EH (cell line): ENCODE measurements at places on chromosomes 6 and 20.

DNA sequence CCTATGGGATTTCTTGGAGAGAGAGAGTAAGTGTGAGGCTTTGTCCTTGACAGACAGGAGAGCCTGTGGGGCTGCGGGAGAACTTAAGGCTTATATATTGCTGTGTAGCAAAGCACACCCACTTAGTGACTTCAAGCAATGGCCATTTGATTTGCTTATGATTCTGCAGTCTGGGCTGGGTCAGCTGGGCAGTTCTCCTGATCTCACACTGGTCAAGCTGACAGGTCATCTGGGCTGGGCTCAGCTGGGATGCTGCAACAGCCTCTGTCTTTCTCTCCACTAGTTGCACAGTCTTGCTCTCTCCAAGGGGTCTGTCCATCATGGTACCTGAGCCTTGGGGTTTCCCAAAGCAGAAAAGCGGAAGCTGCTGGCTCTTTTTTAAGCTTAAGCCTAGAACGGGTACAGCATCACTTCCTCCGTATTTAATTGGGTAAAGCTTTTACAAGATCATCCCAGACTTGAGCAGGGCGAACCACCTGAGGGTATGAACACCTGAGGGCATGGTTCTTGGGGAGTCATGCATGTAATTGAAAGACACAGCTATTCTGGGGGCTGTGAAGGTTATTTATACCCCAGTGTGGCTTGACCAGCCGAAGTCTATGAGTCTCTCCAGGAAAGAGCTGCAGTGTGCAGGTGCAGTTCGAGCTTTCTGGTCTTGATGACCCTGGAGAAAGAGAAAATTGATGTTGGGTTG is 13.3 kb upstream of the GGTLC1 start:
- no peak for DNase-seq

DNA sequence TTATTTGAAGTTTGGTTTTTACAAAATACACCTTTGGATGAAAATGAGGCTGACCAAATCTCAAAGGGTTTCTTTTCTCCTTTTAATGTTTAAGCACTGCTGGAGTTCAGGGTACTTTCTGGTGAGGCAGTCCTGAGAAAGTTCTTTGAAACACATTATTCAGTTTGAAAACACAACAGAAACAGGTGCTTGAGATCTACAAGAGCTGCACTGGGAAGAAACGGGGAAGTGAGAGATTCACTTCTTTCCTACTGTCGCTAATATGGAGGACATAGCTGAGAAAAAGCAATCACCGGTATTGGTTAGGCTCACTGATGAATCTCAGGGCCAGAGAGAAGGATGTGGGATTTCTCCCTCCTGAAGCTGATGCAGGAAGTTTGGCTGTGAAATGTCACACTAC is 22.9 kb upstream of the TMEM170B start:
- DNase-seq = no peak

DNA sequence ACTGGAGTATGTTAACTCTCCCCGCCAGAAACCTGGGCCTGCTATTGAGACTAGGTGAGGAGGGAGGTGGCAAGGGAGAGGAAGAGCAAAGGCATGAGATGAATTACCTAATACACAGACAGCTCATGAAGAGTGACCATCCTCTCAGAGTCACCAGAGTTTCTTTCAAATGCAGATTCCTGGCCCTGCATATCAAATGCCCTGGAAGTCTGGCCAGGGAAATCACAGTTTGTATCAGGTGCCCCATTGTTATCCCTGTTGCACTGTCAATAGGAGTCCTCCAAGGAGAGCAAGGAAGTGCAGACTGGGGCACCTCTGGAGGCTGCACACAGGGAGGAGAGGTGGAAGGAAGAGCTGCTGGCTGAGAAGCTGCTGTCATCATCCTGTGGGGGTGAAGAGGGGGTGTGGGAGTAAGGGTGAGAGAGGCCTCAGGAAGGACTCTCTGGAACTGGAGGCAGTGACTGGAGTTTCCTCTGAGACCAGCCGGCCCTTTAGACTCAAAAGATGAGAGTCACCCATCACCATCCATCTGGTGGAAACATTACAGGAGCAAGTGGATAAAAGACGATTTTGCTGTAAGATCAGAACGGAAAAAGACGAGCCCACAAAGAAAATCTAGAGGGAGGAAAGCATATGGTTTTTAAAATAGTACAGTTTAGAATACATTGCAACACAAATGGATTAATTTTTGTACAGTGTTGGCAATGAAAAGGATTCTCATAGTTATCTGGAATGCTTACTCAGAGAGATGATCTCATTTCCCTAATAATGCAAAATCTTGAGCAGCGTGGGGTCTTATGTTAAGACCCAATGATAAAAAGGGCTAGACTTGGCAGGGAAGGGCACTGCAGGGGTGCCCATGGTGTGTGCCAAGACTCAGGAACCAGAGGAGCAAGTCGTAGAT is 268.1 kb downstream of the UST start:
- DNase-seq = peak; percentile 66

DNA sequence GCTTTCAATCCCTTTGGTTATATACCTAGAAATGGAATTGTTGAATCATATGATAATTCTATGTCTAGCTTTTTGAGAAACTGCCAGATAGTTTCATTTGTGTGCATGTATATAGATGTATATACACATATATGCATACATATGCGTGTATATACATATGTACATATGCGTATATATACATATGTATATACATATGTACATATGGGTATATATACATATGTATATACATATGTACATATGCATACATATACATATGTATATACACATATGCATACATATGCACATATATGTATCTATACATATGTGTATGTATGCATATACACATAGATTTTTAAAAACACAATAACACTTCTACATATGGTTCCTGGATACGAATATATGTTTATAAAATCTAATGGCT is 8.4 kb downstream of the SF3B5 start:
- no peak for DNase-seq

DNA sequence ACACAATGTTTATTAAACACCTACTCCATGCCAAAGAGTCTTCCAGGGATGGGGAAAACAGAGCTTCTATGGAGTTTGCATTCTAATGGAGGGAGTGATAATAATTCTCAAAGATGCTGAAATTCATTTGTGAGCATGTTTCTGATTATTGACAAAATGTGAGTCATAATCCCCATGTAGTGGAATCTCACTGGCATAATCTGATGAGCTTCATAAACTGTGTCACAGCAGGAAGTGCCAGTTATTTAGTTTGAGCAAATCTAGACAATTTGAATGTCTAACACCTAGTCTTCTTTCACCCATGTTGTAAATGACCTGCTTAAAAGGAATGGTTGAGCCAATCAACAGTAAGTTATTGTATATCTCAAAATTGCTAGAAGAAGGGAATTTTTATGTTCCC is 95.1 kb downstream of the KCNQ5 start:
- DNase-seq = no peak

GRCh38 chr6:93468291-93468690 is 48.9 kb upstream of the EPHA7 start:
- DNase-seq = no peak

- DNase-seq = no peak
These were observed 50.8 kb upstream of the SMLR1 start for GRCh38 chr6:130776287-130776925.

DNA sequence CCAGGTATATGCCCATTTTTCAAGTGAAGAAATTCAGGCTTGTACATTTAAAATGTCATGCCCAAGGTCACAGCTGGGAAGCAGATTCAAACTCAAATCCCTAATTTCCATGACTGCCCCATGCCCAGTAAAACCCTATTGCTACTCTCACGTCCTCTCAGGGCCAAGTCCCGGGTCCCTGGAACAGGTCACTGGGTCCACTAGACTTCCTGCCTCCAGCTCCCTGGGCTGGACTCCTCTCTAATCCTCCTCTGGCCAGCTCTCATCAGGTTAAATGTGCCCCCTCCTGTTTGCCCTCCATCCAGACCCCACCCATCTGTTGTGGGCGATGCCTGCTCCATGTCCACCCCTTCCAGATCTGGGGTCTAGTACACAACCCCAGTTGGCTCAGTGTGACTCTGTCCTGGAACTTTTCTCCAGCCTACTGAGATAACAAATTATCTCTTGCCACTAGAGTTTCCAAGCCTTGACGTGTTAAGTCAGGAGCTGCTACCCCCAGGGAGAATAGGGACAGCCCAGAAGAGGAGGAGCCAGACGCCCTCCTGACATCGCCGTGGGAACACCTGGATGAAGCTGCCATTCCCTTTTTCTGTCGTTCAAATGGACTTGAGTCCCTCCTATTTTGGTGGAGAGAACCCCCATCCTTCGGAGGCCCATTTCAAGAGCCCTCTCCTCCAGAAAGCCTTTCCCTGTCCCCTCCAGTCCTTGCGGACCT is 3.7 kb upstream of the SPDEF start:
- no peak for DNase-seq

GRCh38 chr6:56992036-56992435 is 37.1 kb downstream of the BEND6 start:
- DNase-seq = no peak

DNA sequence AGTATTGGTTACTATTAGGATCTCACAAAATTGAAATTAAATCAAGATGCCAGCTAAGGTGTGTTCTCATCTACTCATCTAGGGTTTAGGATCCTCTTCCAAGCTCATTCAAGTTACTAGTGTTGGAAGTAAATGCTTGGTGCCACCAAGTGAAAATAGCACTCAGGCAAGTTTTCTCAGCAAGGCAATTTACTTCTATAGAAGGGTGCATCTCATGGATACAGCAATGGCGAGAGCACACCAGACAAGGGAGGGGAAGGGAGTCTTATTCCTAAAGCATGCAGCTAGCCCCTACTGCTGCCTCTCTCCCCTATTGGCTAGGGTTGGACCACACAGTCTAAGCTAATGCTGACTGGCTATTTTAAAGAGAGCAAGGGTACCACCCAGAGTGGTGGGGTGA is 23.0 kb upstream of the FAM8A1 start:
- no peak for DNase-seq

- peak; percentile 75 for DNase-seq
These were observed at the start of gene HFE for GRCh38 chr6:26087284-26088115. Gene HFE, plus strand, starts transcription at chr6:26087429. Its CDS starts 12 bp downstream, at chr6:26087441.

DNA sequence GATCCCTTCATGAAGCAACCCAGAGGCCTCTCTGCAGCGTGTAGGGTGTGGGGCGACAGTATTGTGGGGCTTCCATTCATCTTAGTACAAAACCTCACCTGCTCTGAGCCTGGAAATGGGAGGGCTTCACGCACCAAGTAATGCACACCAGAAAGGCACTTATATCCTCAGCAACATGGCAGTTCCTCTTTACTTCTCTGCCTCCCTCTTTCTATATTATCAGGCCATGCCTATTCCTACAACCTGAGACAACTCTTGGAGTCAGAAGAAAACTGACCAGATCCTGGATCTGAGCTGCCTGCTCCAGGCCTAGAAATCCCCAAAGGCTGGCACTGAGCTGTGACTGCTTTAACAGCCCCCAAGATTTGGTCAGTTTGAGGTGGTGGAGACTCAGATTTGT is 7.6 kb upstream of the ZNF76 start:
- no peak for DNase-seq

DNA sequence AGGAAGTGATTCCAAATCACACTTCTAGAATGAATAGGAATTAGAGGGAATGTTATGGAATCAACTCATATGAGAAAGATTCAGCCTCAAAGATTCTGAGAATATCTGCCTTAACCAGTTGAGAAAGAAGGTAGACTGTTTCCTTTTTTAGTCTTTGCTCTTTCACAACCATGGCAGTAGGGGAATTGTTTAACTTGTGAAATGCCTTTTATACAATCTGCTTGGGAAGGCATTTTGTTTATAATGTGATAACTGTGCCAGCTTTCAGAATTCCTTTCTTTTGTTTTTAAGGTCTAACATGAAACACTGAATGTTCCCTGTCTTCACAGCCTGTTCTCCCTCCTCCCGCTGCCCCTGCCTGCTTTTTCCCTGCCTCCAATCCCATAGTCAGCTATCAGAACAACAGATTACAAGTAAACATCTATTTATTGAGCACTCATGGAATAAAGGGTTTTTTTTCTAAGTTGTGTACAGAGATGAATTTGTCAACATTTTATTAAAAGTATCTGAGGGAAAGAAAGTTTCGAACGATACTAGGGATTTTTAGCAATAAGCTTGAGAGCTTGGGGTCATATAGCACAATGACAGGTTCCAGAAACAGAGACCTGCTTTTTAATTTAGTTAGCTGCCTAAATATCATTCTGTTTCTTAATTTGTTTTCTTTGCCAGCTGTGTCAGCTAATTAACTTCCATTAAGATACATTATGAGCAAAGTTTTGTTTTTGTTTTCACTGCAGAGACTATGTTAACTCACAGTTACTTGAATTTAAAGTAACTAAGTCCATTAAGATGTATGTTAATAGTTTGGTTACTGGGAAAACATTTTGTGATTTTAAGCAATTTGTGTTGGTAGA is 28.3 kb upstream of the FBXO30 start:
- peak; percentile 57 for DNase-seq

DNA sequence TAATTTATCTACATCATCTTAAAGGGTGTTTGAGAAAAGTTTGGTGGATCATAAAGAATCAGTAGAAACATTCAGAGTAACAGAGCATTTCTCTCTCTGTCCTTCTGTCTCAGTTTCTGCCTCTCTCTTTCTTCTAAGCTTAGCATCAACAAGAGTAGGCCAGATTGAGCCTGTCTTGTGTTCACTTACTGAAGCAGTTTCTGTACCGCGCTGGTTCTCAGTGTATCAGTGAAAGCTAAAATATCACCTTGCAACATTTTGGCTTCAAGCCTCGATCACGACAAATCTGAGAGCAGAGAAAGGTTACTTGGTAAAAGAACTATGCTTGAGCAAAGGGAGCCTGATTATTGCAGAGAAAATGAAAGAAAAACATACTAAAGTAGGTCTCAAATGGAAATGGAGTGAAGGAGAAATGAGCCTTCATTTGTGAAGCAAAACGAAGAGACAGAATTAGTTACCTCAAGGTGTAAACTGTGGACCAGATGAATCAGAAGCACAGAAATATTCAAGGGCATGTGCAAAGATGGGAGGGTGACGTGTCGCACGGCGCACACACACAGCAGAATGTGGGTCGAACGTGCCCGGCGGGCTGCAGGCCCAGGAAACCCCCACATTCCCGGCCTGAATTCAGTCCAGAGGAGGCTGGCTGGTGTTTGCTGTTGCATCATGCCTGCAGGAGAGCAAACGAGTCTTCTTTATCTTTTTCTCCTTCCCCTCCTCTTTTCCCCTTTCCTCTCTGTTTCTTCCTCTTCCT is 509.3 kb downstream of the QKI start:
- no peak for DNase-seq

GRCh38 chr6:39088331-39088730 is 26.7 kb downstream of the SAYSD1 start:
- DNase-seq = peak; percentile 56

DNA sequence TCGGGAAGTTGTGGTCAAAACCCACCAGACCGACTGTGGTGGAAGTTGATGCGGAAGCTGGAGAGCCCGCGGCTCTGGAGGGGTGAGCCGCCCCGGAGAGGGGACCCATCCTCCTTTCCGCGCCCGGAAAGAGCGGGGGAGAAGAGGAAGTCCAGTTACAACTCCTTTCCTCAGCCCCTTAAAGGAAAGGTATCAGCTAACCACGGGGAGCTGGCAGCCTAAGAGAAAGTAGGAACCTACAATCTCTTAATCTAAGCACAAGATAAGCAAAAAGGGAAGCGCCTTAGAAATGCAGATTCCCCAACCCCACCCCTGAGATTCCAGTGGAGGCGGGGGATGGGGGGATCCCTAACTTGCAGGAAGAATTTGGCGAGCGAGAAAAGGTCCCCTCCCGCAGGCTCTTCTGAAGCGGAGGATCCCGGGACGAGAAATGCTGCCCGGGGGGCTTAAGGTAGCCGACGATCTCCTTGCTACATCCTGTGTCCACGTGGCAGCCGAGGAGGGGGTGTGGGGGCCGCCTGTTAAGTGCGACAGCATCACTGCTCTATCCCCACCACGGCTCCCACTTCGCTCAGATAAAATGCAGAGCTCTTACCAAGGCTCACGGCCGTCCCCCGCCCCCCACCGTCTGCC is 87.5 kb downstream of the ZFP64 start:
- DNase-seq = peak; percentile 24

GRCh38 chr6:74409447-74409846 is 713.4 kb downstream of the CD109 start:
- peak; percentile 77 for DNase-seq

- peak; percentile 43 for DNase-seq
These were observed 75.3 kb downstream of the SLC23A2 start for GRCh38 chr20:4925842-4926530.
